ENCODE measurements at places on chromosomes 1 and 21.

DNA sequence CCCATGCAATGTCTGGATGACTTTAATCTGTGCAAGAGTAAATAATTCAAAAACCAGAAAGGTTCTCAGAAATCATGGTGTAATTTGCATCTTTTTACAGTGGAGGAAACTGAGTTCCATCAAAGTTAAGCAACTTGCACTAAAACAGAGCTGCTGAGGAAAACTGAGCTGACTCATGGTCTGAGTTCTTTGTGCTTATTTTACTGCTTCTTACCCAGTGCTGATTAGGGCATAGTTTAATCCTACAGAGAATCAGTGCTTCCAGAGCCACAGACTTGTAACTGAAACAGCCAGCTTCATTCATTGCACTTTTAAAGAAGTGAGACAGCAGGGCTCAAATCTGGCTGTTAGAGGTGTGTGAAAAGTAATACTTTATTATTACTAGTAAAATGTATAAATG, 10.9 kb upstream of the RWDD3 start:
- DNase-seq: no peak

- peak; percentile 48 for DNase-seq
Measured at GRCh38 chr1:183417772-183418491, at the start of gene NMNAT2. TSS of gene NMNAT2 (minus strand) at chr1:183418380. CDS start at chr1:183418267, 113 bp downstream.

GRCh38 chr1:65211331-65211730, 63.3 kb downstream of the AK4 start:
- DNase-seq: no peak

- DNase-seq: peak; percentile 79
Measured at GRCh38 chr1:27102707-27103468, 52.0 kb downstream of the SLC9A1 start.

DNA sequence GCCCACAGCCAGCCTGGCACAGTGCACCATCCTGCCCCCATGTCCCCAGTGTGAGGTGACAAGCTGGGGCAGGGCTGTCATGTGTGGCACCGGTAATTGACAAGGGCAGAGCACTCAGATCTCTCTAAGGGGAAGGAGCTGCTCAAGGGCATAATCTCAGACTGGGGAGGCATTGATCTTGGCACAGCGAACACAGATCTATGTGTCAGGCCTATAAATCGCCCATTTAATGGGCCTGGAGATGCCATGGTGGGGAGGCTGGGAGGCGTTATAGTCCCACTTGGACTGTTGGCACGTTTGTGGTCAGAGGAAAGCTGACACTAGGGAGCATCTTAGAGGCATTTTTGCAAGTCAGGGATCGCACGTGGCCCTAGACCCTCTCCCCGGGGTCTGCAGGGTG, 594.1 kb downstream of the PTPRU start:
- no peak for DNase-seq

GRCh38 chr1:174397261-174397660, 50.5 kb upstream of the GPR52 start:
- DNase-seq: no peak

DNA sequence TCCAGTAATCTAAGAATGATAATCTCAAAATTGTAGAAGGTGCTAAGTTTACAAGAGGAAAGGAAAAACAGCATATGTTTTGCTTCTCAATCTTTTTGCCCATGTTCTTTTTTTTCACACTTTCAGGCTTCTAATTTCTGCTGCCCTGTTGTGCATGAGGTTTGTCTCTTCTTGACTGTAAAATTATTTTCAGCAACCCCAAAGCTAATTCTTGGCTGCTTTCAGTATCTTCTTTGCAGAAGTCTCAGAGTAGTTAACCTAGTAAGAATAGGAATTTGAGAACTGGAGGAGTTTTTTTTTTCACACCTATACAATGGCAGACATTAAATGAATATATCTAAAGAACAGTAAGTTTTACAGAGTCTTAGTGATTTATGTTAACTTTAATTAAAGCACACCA, 26.4 kb downstream of the DENND2D start:
- DNase-seq: no peak

DNA sequence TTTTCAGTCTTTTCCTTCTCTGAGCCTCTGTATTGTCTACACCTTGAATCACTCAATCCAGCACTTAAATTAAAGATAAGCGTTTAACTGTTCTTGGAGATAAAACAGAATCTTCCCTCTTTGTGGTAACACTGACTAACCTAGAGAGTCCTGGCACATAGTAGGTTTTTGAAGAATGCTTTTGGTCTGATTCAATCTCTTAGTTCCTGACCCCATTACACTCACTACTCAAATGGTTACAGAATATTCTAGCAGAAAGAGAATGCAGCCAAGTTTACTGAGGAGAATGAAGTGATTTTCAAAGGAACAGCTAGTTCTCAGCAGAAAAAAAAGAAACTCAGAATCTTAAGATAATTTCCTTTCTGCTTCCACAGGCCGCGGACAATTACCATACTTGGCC, 309.2 kb upstream of the PRMT6 start:
- no peak for DNase-seq

GRCh38 chr1:241846862-241847539, 1.0 kb upstream of the EXO1 start:
- no peak for DNase-seq

GRCh38 chr1:32770221-32770731, 46.9 kb downstream of the YARS1 start:
- no peak for DNase-seq

DNA sequence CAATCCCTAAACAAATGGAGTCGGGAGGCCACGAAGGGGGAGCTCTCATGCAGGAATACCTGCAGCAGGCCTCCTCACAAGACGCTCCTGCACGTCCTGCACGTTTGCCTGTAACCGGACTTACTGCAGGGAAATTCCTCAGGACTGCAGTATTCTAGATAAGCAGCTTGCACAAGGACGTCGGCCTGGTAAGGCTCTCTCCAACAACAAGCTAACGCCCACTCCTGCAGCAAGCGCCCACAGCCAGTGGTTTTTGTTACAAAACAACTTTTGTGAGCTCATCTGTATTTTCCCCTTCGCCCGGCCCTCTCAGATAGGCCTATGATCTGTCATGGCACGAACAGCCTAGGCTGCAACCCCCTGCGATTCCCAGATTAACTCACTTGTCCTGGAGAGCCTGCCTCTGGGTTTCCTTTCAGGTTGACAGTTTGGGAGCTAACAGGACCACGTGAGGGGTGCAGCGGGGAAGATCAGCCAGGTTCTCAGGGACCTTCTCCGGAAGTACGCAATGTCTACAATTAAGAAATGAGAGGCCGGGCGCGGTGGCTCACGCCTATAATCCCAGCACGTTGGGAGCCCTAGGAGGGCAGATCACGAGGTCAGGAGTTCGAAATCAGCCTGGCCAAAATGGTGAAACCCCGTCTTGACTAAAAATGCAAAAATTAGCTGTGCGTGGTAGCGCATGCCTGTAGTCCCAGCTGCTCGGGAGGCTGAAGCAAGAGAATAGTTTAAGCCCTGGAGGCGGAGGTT, 921 bp upstream of the MIB2 start:
- DNase-seq: no peak

DNA sequence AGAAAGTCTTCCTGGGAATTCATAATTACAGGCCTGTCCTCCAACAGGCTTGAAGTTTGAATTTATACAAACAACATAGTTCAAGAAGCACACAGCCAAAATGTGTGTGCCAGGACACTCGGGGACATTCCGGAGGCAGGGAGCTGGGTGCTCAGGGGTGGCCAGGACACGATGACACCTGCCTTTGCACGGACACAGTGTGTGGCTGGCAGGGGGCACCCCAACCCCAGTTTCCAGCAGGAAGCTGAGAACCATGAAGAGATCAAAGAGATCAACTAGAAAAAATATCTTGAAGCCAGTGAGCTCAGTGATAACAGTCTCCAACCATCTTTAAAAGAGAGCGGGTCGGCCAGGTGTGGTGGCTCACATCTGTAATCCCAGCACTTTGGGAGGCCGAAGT, 32.5 kb upstream of the TRAPPC10 start:
- DNase-seq: no peak
